ENCODE measurements at places on chromosomes 7 and 10.

DNA sequence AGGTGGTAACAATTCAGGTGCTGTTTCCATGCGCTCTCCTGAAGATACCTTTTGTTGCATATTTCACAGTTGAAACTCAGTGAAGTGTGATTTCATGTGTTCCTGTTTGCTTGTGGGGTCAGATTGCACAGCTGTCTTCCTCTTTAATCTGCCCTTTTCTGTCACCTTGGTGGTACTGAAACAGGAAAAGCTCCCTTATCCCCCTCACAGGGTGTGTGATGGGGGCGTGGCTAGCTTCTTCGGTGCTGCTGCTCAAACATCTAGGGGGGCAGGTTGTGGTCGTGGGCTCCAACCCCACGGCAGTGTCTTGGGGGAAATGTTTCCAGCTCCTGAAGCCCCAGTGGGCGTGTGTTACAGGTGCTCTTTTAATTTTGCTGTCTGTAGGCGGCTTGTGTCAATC is 107.4 kb upstream of the KLF14 start:
- no peak for DNase-seq

DNA sequence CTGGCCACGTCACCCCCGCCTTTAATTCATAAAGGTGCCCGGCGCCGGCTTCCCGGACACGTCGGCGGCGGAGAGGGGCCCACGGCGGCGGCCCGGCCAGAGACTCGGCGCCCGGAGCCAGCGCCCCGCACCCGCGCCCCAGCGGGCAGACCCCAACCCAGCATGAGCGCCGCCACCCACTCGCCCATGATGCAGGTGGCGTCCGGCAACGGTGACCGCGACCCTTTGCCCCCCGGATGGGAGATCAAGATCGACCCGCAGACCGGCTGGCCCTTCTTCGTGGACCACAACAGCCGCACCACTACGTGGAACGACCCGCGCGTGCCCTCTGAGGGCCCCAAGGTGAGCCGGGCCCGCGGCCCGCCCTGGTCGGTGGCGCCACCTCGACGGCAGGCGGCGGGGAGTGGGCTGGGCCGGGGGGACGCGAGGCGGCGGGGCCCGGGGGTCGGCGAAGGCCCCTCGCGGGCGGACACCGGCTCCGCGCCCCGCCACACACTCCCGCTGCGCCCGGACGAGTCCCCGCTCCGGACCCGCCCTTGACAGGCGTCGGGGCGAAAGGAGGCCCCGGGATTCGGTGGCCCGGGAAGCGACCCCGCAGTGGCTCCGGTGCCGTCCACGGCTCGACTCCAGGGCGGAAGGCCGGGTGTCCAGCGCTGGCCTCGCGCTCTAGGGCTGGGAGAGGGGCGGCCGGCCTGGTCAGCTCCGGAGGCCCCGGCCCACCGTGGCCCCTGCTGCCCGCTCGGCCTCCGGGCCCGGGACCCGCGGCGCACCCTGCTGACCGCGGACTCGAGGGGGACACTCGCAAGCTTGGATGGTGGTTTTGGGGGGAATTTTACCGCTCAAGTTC is 557 bp downstream of the BAG3 start:
- DNase-seq = no peak

- no peak for DNase-seq
Observed at GRCh38 chr10:73648975-73649829, 6.6 kb downstream of the SYNPO2L start.

DNA sequence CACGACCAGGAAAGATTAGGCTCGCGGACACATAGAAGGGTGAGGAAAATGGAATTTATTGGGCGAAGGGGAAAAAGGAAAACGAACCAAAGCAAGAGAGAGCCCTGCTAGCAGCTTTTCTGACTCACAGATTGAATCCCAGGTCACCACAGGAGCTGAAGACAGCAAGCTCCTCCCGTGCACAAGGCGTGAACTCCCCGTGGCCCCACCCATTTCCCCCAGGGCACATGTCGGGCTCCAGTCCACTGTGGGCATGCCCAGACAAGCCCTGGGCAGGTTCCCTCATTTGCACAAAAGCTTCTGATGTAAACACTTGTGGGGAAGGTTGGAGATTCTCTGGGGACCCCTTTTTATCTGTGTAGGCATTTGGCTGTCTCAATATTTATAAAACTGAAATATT is 582.4 kb downstream of the SUGCT start:
- no peak for DNase-seq

DNA sequence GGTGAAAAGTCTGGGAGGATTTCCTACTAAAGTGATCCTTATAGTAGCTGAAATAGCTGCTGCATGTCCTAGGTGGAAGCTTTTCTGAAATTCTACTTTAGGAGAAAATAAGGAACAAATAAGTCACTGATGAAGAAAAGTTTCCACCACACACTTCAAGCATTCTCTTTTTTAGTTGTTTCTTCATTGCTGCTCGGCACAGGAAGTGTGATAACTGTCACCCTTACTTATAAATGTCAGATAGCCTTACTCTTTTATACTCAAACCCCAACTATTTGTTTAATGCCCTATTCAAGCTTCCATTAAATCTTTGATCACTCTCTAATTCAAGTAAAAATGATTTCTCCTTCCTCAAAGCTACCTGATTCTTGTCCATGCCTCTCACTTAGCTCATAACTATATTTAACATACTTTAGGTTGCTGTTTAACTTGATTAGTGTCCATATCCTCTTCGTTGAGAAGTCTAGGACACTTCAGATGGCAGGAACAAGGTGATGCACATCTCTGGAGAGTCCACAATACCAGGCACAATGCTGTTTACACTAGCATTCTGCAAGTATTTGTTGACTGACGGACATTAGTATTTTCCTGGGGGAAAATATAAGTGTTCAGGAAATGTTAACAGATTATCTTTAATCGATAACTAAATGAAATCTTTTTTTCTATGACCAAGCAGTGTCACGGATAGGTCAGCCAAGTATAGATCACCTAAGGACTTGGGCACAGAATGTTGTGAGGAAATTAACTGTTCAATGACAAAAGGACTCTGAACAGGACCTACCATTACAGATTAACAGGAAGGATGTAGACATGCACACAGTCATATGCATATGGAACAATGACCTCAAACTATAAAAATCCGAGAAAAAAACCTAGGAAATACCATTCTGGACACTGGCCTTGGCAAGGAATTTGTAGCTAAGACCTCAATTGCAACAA is 67.4 kb downstream of the ZNF438 start:
- no peak for DNase-seq

GRCh38 chr7:27046854-27047549 is 48.8 kb downstream of the HOXA1 start:
- no peak for DNase-seq

DNA sequence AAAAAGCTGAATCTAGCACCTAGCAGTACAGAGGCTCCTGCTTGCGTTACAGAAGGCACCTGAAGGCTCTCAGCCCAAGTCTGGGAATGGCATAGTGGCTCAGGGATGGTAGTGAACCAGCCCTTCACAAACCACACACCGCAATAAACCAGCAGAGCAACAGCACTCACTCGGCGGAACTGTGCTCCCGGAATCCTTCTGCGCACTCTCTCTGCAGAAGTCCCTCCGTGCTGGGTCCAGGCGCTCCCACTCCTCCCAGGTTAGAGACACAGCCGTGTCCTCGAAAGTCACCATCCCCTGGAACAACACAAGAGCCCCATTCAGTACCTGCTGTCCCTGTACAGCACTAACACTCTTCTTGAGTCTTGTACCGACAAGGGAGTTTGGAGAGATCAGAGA is 1.5 kb downstream of the ZNF394 start:
- no peak for DNase-seq

GRCh38 chr10:93248583-93249227 is 175.0 kb downstream of the CYP26A1 start:
- no peak for DNase-seq

GRCh38 chr7:17385612-17386011 is 87.2 kb downstream of the AHR start:
- DNase-seq = no peak

DNA sequence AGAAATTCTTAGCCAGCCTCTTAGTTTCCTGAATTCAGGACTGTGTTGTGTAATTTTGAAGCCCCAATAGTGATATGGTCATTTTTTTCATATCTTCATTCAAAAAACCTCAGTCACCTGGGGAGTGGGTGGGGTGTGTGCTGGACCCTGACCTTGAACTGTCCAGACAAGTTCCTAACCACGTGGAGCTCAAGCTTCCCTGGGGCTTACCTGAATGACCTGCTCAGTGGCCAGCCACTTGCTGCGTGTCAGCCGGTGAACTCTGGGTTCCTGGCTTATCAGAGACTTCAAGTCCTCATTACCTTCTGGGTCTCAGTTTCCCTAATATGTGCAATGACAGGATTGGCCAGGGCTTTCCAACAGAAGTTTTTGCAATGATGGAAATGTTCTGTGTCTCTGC is 27.1 kb downstream of the MGMT start:
- DNase-seq = no peak

DNA sequence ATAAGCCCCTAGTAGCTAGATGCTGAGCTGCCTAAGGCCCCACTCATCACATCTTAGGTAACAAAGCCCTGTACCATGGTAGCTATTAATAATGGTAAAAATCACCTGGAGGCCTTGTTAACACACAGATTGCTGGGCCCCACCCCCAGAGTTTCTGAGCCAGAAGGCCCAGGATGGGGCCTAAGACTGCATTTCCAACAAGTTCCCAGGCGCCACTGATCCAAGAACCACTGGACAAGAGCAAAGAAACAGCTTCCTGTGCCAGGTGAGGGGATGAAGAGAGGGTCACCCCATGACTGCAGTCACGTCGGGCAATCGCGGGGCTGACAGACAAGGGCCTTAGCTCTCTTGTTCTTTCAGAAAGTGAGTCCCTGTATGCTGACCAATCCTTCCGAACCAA is 46.8 kb downstream of the ACSM6 start:
- DNase-seq = no peak

DNA sequence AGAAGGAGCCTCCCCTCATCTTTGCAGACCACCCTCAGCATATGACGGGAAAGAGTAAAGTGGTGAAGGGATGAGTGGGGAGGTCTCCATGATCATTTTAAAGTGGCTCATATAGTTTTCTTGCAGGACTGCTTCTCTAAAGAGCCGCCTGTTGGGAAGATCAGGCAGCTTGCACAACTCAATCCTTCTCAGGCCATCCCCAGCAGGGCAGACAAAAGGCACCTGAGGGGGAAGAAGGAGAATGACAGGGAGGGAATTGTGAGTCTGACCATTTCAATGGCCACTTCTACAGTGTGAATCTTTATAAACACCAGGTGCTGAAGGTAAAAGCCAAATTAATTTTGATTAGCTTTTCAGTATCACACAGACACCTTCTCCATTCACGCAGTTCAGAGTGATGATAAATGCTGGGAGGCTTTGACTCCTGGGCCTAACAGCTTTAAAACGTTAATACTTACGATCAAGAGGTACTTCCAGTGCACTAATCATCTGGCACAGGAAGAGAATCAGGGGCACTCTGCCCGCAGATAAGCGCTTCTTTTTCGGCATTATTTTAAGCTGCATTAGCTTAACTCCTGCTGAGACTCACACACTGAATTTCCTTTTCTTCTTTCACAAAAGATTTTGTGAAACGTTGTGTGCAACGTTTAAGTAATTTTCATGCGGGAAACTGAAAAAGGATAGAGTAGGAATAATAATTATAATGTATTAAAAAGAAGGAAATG is 109.5 kb upstream of the LAMB4 start:
- DNase-seq = no peak

DNA sequence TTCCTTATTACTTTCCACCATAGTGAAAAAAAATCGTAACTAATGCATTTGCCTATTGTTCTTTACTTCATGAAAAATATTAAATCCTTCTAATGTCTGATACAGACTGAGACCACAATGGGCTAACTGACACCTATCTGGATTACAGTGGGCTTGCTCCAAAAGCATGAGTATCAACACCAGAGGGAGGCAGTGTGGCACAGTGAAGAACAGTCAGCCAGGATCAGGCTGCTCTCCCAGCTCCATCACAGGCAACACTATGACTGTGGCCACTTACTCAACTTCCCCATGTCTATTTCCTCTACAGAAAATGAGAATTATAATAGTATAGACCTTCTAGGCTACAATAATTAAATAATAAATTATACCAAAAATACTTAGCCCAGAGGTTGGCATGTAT is 97.2 kb downstream of the SLC25A13 start:
- DNase-seq = no peak

- no peak for DNase-seq
Observed at GRCh38 chr10:5443429-5443828, 31.1 kb downstream of the NET1 start.

GRCh38 chr10:45520476-45520875 is 146.5 kb downstream of the ALOX5 start:
- DNase-seq = no peak
